ENCODE measurements at places on chromosomes 7 and 10.

GRCh38 chr10:131703541-131703940 lies 197.3 kb upstream of the PPP2R2D start:
- no peak for DNase-seq

DNA sequence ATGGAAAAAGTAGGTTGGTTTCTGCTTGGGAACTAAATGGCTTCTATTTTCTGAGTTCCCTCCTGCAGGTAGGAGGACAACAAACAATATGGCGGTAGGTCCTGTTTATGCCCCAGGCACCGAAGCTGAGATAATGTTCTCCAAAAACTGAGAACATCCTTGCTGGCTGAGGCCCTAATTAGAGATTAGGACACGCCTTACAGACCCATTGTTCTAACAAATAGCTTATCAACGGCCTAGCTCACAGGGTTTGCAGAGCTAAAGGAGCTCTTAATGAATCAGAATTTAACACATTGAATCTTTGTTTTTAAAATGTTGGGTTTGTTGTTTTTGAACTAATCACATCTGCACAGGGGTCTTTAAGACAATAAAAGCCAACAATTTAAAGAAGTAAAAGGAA lies 37.0 kb downstream of the HTR5A start:
- no peak for DNase-seq

GRCh38 chr10:95783741-95784140 lies 27.8 kb downstream of the ENTPD1 start:
- no peak for DNase-seq

GRCh38 chr7:117389871-117390270 lies 37.4 kb downstream of the ASZ1 start:
- DNase-seq, result no peak

GRCh38 chr7:23662124-23662983 lies 17.6 kb upstream of the FAM221A start:
- DNase-seq, result no peak

DNA sequence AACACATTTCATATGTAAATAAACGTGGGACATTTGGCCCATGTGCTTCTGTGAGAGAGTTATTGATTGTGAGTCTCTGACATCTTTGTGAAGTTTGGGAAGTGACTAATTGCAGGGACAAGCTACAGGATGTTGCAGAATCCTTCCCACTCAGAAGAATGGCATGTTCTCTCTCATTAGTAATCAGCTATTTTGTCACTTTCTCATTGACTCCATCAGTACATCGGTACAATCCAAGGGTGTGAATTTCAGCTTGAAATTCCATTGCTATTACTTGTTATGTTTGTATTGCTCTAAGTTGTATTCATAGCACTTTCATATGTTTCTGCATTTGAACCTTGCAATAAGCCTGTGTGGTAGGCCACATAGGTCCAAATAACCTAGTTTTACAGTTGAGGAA lies 100.0 kb upstream of the KCNMA1 start:
- peak; percentile 81 for DNase-seq

DNA sequence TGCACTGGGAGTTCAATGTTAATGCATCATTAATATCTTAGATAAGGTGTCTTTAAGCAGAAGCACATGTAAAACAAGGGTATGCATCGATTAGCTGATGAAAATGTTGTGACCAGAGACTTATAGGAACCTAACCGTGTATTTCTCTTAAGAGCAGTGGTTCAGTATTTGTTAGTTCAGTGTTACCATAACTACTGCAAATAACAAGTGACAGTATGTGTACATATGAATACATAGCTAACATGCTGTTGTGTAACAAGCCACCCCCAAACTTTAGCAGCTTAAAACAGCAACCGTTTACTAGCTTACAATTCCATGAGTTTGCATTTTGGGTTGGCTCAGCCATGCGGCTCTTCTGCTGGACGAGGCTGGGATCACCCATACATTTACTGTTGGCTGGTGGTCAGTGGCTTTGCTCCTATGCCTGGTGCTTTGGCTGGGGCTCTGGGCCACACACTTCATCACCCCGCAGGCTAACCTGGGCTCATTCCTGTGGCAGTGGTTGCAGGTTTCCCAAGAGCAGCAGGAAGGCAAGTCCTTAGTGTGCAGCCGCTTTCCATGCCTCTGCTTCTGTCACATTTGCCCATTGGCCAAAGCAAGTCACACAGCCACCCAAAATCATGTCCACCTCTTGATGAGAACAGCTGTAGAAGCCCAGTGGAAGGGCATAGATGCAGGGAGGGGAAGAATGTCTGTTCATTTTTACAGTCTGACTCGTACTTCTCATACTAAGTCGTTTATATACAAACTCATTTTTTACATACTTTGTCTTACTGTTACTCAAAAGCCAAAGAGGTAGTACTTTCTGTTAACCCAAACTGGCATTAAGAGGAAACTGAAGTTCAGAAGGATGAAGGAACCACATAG lies 103.3 kb upstream of the GATA3 start:
- no peak for DNase-seq

DNA sequence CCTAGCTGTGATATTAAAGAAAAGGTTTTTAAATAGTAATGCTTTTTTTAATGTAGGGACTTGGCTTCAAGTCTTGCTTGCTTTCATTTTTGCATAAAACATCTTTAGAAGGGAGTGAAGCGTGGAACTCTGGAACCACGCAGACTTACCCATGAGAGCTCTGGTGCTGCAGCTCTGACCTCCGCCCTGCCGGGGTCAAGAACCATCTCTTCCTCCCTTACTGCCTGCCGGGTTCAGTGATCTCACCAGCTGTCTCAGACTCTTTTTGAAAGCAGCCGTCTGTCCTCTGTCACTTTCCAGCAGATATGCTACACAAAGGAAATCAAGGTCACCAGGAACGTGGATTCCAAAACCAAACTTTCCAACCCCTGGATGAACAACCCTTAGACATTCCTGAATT lies 353.8 kb downstream of the GPR37 start:
- DNase-seq, result no peak

- no peak for DNase-seq
Measured at GRCh38 chr10:79979976-79980687, 31.2 kb upstream of the SFTPD start.

GRCh38 chr7:105353752-105354328 lies 34.9 kb downstream of the SRPK2 start:
- no peak for DNase-seq

DNA sequence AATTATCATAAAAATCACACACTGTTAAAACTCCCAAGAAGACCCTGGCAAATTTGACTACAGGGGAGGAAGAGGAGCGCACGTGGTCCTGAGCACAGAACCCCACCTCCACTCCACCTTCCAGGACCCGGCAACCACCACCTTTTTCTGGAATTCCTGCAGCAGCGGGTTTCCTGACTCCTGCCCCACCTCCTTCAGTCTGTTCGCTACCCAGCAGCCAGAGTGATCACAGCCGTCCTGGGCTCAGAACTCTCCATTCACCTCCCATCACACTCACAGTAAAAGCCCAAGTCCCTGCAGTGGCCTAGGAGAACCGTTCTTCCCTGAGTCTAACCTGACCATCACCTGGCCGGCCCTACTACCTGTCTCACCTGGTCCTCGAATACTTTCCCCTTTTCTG lies 107.4 kb upstream of the FAM204A start:
- DNase-seq, result no peak

- DNase-seq, result peak; percentile 77
Measured at GRCh38 chr7:140696024-140696679, 356 bp upstream of the NDUFB2 start.

- peak; percentile 55 for DNase-seq
Measured at GRCh38 chr10:53765311-53765710, 992.7 kb upstream of the MBL2 start.

- DNase-seq, result no peak
Measured at GRCh38 chr7:50599385-50599784, 34.2 kb upstream of the DDC start.

DNA sequence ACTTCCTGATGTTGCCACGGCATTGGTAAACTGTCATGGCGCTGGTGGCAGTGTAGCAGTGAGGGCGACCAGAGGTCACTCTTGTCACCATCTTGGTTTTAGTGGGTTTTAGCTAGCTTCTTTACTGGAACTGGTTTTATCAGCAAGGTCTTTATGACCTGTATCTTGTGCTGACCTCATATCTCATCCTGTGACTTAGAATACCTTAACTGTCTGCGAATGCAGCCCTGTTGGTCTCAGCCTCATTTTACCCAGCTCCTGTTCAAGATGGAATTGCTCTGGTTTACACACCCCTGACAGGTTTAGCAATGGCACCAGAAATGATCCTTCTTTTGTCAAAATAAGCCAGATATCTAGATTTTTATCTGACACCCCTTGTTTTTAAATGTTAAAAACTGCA lies 85.3 kb downstream of the ARL4A start:
- no peak for DNase-seq

- DNase-seq, result no peak
Measured at GRCh38 chr7:128876978-128877755, 14.5 kb downstream of the ATP6V1F start.

DNA sequence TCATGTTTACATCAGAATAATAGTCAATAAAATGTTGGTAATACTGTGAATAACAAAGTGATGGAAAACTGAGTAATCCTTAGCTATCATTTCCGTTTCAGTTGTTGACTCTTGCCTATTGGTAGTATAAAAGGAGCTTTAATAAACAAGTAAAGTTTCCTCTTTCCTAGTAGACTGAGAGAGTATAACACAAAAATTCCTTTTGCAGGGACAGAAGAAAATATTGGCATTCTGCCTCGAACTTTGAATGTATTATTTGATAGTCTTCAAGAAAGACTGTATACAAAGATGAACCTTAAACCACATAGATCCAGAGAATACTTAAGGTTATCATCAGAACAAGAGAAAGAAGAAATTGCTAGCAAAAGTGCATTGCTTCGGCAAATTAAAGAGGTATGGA lies 9.4 kb downstream of the KIF20B start:
- DNase-seq, result no peak

- DNase-seq, result peak; percentile 17
Measured at GRCh38 chr10:9302140-9302746, 1247.8 kb downstream of the GATA3 start.

DNA sequence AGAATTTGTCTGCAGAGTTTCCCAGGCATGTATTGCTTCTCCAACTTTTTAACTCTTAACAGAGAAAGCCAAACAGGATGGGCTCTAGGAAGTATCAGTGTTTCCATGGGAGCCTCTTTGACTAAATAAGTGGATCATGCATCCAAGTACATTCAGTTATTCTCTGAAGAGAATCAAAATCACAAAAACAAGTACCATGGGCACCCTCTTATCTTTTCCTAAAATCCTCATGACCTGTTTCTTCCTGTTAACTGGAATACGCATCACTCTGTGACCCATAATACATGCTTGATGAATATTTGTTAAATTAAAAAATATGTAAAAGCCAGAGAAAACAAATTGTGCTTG lies 186.9 kb upstream of the MGMT start:
- DNase-seq, result no peak

DNA sequence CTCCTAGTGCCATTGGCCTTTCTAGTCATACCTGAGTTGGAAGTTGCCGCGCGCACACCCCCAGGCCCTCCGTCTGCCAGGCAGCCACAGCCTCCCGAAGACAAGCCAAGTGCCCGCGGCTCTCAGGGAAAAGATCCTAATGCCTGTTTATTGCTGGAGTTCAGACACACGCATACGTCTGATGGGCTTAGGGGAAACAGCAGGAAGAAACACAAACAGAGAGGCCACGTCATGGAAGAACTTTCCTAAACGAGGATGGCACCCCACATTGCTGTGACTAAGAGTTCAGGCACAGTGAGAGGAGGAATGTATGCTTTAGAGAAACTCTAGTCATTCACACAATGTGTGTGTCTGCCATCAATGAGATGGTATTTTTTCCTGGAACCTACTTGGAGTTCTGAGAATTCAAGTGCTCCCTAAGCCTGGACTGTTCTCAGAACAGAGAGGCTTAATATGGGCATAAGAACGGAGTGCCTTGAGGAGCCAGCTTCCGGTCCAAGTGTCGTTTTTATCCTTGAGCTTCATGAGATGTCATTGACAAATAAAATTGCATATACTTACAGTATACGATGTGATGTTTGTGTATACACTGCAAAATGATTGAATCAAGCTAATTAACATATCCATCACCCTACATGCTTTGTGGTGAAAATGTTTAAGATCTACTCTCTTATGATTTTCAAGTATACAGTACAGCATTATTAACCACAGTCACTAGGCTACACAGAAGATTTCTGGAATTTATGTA lies 11.6 kb upstream of the RBP3 start:
- DNase-seq, result peak; percentile 23

DNA sequence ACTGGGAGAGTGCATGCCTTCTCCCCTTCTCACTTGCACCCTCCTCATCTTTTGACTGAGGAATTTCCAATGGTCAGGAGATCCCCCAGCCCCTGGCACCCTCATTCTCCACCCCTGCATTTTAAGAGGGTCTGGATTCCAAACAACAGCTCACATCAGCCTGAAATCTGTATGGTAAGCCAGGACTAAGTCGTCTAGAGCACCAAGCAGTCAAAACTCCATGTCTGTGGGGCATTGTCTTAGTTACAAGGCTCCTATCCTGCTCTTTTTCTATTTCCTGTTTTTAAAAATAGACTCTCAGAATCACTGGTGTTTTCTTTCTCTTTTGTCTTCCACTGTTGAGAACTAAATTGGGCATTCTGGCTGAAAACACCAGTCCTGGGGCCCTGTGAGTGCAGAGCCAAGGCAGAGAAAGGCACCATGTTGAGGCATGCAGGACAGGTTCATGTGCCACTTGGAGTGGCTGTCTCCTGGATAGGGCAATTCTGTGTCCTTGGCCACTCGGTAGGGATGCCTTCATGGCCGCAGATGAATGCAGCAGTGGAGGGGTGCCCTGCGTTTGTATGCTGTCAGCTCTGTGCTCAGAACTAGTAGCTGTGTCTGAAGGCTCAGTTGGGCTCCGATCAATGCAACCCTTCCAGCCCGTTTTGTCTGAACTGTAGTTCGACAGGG lies 216.6 kb upstream of the YAE1 start:
- DNase-seq, result no peak

GRCh38 chr7:40301486-40302068 lies 166.8 kb downstream of the SUGCT start:
- no peak for DNase-seq

- no peak for DNase-seq
Measured at GRCh38 chr10:49625411-49625810, 11.6 kb downstream of the CHAT start.

DNA sequence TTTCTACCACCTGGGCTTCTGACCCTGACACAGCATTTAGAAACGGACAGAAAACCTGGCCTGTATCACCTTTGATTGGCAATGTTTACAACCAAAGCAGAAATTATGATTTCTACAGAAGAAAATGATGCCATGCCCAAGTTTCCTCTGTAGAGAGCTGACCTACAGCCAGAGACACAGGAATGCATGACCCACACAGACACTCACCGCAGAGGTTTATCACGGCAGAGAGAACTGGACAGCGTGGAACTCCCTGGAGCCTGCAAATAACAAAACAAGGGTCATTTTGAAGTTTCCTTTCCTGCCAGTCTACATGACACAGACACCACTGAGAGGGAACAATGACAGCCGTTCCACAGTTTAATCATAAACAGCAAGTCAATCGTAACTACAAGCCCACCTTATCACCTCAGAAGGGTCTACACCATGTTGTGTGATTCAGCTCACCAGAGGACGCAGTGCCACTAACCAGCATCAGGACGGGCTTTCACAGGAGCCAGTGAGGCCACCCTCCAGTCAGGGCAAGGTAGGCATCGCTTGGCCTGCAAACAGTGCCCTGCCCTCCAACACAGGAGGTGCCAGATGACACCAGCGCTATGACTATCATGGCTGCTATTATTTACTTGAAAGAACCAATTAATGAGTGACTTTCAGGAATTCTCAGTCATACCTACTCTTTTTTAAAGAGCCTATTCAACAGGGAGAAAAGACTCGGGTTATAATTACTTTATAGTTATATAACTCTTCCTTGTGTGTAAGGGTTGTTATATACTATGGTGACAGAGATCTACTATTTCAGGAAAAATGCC lies 139.9 kb downstream of the TNS3 start:
- peak; percentile 16 for DNase-seq

- no peak for DNase-seq
Measured at GRCh38 chr7:94375691-94376090, 19.0 kb upstream of the COL1A2 start.

All from RCC 7860 (cell line).